Fibroblast of upper back skin (primary cell): ENCODE measurements at places on chromosomes 1 and 21.
A peak's percentile ranks its signal among the peaks of the same experiment; 100 is the strongest.

GRCh38 chr21:35222021-35222420, 172.9 kb upstream of the RUNX1 start:
- peak; percentile 44 for DNase-seq

GRCh38 chr1:35576061-35576765, 3.1 kb downstream of the TFAP2E start:
- no peak for DNase-seq

DNA sequence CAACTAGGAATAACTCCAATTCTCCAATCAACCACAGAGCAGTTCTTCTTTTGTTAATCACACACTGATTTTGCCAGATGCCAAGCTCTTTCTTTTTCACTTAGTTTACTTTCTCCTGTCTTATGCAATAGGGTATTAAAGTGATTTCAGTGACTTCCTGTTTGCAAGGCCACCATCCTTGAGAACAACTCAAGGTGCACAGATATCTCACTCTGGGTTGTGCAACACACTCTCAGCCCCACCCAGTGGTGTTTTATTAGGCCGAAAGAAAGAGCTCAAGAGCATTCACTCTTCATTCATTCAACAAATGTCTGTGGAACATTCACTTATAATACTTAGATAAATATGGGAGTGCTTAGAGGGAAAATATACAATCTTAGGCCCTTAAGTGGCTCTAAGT, 352.5 kb downstream of the ZNF326 start:
- no peak for DNase-seq

DNA sequence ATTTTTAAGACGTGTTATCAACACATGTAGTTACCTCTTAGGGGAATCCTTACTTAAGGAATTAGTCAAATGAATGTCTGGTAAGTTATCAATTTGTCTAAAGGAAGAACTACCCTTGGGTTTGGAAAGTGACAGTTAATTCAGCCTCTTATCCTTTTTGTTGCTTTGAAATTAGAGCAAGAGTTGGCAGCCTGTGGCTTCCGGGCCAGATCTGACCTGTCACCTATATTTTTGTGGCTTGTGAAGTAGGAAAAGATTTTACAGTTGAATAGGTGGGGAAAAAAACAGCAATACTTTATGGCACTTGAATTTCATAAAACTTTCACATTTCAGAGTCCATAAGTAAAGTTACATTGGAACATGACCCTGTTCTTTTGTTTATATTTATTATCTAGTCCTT, 5.5 kb downstream of the MRPS6 start:
- no peak for DNase-seq

DNA sequence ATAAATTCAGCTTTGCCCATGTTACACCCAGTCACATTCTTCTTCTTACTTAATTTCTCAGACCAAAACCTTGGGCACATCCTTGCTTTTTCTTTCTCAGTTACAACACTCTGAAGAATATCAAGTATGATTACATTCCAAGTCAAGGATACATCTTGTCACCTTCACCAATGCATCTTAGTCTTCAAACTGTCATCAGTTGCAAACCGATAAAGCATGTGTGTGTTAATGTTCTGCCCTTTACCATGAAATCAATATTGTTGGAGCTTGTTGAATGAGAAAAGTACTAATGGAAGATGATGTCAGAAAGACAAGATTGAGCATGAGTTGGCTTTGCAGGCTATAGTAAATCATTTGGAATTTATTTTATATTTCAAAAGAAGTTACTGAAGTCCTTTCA, 764.6 kb downstream of the NCAM2 start:
- DNase-seq, result no peak

GRCh38 chr21:34691390-34692032, 22.7 kb downstream of the CLIC6 start:
- DNase-seq, result no peak

GRCh38 chr1:47690341-47691250, 252.8 kb downstream of the FOXD2 start:
- DNase-seq, result no peak

DNA sequence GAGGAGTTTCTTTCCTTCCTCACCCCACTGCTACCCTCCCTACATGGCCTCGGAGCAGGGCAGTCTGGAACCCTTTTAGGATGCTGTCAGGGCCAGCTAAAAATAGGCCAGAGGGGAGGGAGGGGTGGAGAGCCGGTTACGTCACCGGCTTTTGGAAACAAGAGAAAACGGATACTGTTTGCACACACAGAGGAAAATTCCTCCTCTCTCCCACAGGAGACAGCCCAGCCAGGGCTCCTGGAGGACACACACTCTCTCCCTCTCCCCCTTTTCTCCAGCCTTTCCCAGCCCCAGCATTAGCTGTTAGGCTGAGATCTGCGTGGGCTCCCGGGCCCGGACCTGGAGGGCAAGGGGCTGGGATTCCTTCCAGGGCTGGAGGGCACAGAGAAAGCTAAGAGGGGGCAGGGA, 20.0 kb upstream of the ALDH4A1 start:
- peak; percentile 89 for DNase-seq

GRCh38 chr1:201566529-201566823, 27.5 kb downstream of the NAV1 start:
- no peak for DNase-seq

- no peak for DNase-seq
Observed at GRCh38 chr1:161771161-161771560, 5.0 kb downstream of the ATF6 start.

DNA sequence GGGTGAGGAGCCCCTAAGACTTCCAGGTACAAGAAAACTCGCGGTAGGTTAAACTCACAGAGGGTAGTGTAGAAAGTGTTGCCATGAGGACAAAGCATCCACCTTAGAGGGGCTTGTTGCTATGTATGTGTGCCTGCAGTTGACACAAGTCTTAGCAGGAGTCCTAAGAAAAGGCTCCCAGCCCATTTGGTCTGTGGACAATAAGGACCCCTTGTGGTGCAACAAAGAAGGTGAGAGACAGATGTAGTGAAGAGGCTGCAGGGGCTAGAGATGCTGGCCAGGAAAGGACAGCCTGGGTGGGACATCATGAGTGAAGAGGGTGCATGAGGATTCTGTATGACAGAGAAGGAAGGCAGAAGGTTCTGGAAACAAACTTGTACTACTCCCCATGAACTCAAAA, 36.3 kb upstream of the IL10 start:
- DNase-seq, result peak; percentile 48

- DNase-seq, result no peak
Observed at GRCh38 chr21:23223882-23224281, 2225.7 kb downstream of the NCAM2 start.

DNA sequence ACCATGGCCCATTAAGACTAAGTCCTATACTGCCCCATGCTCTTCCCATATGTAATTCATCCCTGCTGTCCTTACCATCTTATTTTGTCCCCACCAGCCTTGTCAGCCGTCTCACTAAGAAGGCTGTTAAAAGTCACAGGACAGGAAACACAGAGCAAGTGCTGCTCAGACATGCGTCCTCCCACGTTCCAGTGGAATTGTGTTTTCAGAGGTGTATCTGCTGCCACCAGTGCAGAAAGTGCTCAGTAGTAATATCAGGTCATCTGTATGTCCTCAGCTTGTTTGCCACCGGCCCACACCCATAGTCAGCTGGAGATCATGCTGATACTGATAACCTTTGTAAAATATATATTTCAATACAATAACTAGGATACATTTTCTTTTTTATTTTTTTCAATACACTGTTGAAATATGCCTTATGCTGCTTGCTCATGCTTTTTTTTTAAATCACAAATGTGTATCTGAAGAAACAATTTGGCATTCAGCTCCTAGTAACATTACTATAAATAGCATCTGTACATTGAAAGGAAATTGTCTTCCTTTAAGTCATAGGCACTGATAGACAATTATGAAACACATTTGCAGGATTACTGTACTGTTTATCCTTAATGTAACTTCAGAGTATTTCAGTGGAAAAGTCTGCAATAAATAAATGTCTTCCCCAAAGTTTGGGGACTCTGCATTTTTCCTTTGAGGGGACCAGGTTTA, 156.9 kb downstream of the EDEM3 start:
- peak; percentile 58 for DNase-seq

GRCh38 chr21:17451364-17451891, 61.4 kb upstream of the CXADR start:
- DNase-seq, result peak; percentile 66

GRCh38 chr1:92958203-92958970, 2.9 kb downstream of the DIPK1A start:
- no peak for DNase-seq

GRCh38 chr1:156389311-156389710, 20.3 kb downstream of the RHBG start:
- DNase-seq, result no peak

DNA sequence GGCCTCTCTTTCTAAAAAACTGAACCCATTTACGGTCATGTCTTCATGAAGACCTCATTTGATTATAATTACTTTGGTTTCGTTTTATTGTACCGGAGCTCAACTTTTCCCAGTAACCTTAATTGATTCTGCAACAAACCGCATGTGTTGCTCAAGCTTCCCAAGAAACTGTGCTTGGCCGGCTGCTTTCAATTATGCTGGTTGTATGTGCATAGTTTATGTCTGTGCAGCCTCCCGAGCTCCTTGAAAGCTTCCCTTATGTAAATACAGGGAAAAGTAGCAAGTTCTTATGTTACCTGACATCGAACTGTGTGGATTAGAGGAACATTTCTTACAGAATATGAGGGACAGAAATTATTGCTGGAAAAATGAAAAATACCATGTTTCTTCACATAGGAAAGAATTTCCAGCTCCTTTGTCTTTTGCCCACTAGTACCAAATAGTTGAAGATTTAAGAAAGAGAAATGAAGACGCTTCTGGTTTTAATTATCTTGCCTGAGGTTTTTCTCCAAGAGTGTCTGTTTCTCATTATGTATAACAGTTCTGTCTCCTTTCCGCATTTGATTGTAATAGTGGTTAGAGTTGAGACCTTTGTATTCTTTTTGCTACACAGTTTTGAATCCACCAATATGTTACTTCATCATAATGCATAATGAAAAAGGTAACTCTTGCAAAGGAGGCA, 2.1 kb downstream of the VCAM1 start:
- DNase-seq, result peak; percentile 99

DNA sequence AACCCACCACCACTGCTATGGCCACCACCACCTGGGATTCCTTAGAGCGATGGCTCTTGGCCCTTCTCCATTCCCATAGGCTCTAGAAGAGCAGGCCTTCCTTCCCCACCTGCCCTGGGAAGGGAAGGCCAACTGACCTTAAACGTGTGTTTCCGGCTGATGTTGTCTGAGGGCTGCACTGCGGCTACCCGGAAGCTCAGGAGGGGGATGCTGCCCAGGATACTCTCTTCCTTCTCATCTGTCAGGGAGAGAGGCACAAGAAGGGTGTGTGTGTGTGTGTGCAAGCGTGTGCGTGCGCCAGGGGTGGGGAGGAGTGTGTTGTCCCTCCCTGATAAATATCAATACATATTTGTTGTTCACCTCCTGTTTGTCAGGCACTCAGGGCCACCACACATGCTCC, 51.0 kb upstream of the GOLT1A start:
- DNase-seq, result no peak

- DNase-seq, result no peak
Observed at GRCh38 chr1:64469116-64469976, 583 bp upstream of the CACHD1 start.

- DNase-seq, result peak; percentile 37
Observed at GRCh38 chr1:67647036-67647798, 37.8 kb upstream of the GADD45A start.

DNA sequence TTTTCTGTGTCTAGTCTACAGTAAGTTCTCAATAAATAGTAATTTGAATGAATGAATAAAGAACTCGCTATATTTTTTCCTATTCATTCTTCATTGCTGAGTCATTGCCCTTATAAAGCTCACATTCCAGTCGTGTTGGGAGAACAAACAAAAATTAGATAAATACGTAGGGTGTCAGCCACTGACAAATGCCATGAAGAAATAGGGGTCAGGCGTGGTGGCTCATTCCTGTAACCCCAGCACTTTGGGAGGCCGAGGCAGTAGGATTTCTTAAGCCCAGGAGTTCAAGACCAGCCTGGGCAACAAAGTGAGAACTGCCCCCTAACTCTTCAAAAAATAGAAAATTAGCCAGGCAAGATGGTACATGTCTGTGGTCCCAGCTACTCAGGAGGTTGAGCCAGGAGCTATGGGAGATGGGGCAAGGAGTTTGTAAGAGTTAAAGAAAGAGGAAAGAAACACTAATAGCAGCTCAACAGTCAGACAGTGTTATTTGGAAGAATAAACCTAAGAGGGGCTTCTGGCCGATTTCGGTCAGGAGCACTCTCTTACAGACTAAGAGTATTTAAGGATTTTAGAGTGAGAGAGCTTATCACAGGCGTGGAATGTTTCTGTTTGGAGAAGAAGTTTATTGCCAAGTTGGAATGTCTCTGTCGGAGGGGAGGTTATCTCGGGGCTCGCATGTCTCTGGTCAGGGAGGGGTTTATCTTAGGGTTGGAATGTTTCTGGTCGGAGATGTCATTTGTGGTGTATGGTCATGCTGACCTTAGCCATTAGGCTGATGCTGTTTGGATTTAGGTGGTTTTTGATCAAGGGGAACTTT, 1.8 kb upstream of the CHML start:
- peak; percentile 22 for DNase-seq

- DNase-seq, result no peak
Observed at GRCh38 chr1:240768979-240769378, 157.0 kb upstream of the GREM2 start.

GRCh38 chr1:184112176-184112948, 60.8 kb downstream of the TSEN15 start:
- no peak for DNase-seq

DNA sequence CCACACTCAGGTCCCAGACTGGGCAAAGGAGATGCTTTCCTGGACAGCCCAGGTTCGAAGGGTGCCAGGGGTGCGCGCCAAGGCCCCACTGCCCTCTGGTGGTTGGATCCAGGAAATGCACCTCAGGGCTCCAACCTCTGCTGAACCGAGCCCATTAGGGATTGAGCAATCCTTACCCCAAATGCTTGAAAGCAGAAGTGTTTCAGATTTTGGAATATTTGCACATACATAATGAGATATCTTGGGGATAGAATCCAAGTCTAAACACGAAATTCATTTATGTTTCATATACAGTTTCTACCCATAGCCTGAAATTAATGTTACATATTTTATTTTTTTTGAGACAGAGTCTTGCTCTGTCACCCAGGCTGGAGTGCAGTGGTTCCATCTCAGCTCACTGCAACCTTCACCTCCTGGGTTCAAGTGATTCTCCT, 57.4 kb downstream of the SLC9A1 start:
- DNase-seq, result peak; percentile 72

GRCh38 chr1:16614361-16615252, 1.2 kb upstream of the NBPF1 start:
- DNase-seq, result no peak

GRCh38 chr1:162177126-162177525, 107.6 kb downstream of the NOS1AP start:
- no peak for DNase-seq

- DNase-seq, result peak; percentile 84
Observed at GRCh38 chr21:46100426-46100825, 2.5 kb downstream of the COL6A2 start.

GRCh38 chr1:212035835-212036605, 472 bp downstream of the DTL start:
- DNase-seq, result no peak
